Hepatocyte (in vitro differentiated cells): ENCODE measurements at places on chromosomes 4 and X.

GRCh38 chr4:140769209-140769608 lies 13.0 kb upstream of the TBC1D9 start:
- DNase-seq: no peak

DNA sequence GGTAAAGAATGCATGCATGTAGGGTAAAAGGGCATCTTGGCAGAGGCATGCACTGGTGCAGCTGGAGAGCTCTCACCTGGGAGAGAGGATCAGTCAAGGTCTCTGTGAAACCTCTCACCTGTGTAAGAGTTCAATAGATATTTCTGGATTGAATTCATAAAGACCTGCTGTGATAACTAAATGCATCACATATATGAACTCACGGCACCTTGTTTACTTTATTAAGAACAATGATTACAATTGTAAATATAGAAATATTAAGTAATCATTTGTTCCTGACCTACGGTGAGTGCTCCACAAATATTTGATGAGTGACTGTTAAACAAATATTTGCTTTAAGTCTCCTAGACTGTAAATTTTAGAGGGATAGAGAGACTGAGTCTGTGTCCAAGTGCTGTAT lies 85.9 kb upstream of the PAQR3 start:
- no peak for DNase-seq

DNA sequence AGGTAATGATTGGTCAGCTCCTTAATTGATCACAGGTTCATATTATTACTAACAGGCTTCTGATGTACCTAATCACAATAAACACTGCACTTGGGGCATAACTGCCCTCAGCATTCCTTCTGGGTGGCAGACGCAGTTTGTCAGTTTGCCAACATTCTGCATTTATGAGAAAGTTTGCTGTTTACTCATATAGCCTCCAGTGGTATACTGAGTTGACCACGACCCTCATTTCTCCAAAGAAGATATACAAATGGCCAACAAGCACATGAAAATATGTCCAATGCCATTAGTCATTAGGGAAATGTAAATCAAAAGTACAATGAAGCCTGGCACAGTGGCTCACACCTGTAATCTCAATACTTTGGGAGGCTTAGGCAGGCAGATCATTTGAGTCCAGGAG lies 26.3 kb downstream of the EFHC2 start:
- DNase-seq: no peak

GRCh38 chr4:156615066-156615531 lies 356.5 kb downstream of the PDGFC start:
- no peak for DNase-seq

- DNase-seq: no peak
These were observed 115.0 kb upstream of the TLL1 start for GRCh38 chr4:165758086-165758485.
